ENCODE measurements at places on chromosomes 11 and 22.

DNA sequence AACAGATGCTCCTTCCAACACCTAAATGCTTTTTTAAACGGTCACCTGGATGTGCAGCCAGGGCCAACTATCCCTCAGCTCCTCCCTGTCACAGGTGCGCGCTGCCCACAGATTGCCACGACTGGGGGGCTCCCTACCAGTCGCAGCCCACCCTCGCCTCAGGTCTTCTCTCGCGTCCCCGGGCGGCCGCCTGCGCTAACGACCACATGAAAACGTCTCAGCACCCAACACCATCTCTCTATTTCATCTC is 469 bp downstream of the ZBED5 start:
- DNase-seq, result no peak

DNA sequence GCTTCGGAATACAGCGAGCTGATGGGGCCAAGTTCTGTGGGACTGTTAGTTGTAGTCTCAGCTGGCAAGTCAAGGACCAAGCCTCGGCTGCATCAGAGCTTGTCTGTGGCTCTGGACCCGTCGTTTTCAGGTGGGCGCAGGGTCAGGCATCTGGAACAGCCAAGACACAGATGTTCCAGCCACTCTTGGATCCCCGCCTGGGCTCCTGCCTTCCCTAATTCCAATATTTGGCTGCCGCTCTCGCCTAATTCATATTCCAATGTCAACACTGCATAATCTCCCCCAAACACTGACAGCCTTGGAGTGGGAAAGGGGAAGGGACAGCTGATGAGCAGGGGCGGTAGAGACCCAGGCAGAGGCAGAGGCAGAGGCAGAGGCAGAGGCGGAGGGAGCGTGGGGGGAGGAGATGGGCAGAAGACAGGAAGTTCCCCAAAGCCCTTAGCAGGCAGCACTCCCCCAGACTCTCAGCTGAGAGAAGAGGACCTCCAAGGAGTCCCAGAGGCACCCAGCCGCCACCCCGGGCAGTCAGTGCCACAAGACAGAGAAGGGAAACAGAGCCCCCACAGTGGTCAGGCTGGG is 49.6 kb upstream of the SLC35C1 start:
- DNase-seq, result no peak

DNA sequence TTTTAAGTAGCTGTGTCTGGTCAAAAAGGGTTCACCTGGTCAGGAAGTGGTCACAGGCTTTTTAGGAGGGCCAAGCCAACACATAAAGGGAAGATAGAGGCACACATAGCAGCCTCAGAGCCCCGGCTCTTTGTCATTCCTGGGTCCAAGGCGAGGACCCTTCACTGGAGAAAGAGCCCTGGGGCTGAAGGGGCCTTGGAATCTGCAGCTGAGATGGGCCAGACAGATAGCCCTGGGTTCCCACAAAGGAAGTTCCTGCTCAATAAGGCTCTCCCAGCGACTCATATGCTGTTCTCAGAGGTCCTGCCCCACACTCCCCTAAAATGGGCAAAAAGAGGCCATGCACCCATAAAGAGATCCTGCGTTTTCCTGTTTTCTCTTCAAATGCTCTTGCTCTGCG is 77.7 kb downstream of the LINC01488 start:
- DNase-seq, result no peak

GRCh38 chr22:31082606-31083376 is 1.7 kb downstream of the SMTN start:
- DNase-seq, result peak; percentile 38

GRCh38 chr11:121474680-121475079 is 21.9 kb upstream of the SORL1-AS1 start:
- DNase-seq, result no peak

- DNase-seq, result no peak
Observed at GRCh38 chr11:57237204-57237681, at the start of gene APLNR. Gene APLNR, minus strand, starts transcription at chr11:57237250. Its CDS starts 246 bp downstream, at chr11:57237004.

DNA sequence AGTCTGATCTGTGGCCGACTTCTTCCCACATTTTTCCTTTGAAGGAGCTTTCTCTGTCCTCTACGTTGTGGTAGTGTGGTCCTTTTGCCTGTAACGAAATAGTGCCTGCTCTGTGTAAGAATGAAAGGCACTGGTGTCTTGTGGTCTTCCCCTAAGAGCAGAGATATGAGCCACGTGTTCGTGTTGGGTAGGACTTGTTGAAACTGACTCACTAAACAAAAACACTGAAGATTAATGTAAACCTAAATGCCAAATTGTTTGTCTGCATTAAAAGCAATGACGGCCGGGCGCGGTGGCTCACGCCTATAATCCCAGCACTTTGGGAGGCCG is 10.1 kb upstream of the RPS3 start:
- no peak for DNase-seq

- no peak for DNase-seq
Observed at GRCh38 chr11:35210876-35211546, 72.0 kb downstream of the CD44 start.

DNA sequence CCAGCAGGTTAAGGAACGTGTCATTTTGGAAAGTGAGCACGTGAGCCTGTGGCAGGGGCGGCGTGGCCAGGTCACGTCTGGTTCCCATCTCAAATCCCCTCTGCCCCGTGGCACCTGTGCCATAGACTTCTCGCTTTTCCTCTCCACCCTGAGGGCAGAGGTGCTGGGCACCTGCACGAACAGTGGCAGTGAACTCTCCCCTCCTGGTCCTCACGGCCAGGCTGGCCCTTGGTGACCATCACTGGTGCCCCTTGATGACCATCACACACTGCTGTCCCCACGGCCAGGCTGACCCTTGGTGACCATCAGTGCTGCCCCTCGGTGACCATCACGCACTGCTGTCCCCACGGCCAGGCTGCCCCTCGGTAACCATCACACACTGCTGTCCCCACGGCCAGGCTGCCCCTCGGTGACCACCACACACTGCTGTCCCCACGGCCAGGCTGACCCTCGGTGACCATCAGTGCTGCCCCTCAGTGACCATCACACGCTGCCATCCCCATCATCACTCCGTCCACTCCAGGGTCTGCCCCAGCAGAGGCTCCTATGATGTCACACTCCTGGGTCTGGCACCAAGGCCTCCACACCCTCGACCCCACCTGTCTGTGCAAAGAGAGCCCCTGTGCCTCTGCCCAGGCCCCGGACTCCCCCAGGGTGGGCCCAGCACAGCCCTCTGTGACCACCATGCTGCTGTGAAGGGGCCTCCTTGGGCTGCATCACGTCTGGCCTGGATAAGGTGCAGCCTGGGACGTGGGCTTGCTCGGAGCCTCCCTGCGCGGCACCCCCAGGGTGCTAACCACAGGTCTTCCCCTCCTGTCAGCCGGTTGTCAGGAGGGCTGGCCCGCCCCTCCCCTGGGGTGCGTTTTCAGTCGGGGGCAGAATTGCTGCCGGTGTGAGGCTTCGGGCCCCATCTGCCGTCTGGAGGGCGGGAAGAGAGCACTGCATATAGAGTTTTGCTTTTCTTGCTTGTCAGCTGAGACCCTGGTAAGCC is 738.6 kb downstream of the BRD1 start:
- DNase-seq, result no peak
